ENCODE measurements at places on chromosomes 2 and 18. TPM values are rescaled to one million over a fixed set of nuclear protein-coding genes. Genes with fewer than 3 reads are reported as not detected.

Gene STARD6
- not detected for total RNA-seq

Gene MAP3K19
- not detected for total RNA-seq

Gene CDK5R2
- 8.8 TPM for total RNA-seq

Gene ABCB11
- 0.06 TPM for total RNA-seq

Gene GREB1
- 3.9 TPM for total RNA-seq

Gene REG3A
- not detected for total RNA-seq

Gene RGPD8
- 4.4 TPM for total RNA-seq

Gene CNDP1
- total RNA-seq: not detected

Gene UGT1A8
- total RNA-seq: 0.06 TPM

Gene FOXD4L1
- 0.09 TPM for total RNA-seq

Gene TRIM54
- total RNA-seq: 1.1 TPM

Gene CACNB4
- total RNA-seq: 0.19 TPM

Gene ADD2
- 30.8 TPM for total RNA-seq

Gene CFAP221
- 0.22 TPM for total RNA-seq

Gene EVA1A
- 7.7 TPM for total RNA-seq

Gene FAM237A
- not detected for total RNA-seq

Gene SPAST
- 12.8 TPM for total RNA-seq

Gene CFAP65
- 0.22 TPM for total RNA-seq

Gene KLHL30
- 0.27 TPM for total RNA-seq

Gene SPR
- 120 TPM for total RNA-seq

Gene TDRD15
- total RNA-seq: not detected

Gene HS6ST1
- 10.0 TPM for total RNA-seq

Gene SCG2
- 1.4 TPM for total RNA-seq

Gene MTX2
- 44.7 TPM for total RNA-seq

Gene ASXL3
- not detected for total RNA-seq

All from A549 treated with dexamethasone at 1 μM for 4 hours (cell line).